Activated naive CD4-positive, alpha-beta T cell treated with anti-CD3 and anti-CD28 coated beads for 36 hours (primary cell): ENCODE measurements at places on chromosomes 4 and X.
A peak's percentile ranks its signal among the peaks of the same experiment; 100 is the strongest.

- no peak for DNase-seq
Measured at GRCh38 chr4:186851291-186852072, 127.8 kb upstream of the FAT1 start.

- no peak for DNase-seq
Measured at GRCh38 chrX:15607067-15607466, 6.3 kb upstream of the ACE2 start.

DNA sequence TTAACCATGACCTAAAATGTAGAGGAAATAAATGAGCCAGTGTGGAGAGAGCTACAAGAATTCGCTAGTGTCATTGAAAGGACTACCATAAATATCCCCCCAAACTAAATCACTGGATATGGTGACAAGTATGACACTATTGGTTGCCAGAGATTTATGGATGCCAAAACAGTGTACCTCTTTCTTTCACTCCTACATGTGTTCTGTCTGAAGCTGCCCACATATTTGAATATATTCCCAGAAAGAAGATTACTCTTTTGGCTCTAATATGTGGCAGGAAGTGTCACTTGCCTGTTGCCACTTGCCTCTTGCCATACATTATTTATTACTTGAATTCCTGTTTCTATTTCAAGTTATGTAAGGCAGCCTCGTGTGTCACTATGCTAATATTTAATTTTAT is 1573.6 kb downstream of the TECRL start:
- DNase-seq = no peak

- DNase-seq = no peak
Measured at GRCh38 chr4:186775902-186776301, 52.2 kb upstream of the FAT1 start.

DNA sequence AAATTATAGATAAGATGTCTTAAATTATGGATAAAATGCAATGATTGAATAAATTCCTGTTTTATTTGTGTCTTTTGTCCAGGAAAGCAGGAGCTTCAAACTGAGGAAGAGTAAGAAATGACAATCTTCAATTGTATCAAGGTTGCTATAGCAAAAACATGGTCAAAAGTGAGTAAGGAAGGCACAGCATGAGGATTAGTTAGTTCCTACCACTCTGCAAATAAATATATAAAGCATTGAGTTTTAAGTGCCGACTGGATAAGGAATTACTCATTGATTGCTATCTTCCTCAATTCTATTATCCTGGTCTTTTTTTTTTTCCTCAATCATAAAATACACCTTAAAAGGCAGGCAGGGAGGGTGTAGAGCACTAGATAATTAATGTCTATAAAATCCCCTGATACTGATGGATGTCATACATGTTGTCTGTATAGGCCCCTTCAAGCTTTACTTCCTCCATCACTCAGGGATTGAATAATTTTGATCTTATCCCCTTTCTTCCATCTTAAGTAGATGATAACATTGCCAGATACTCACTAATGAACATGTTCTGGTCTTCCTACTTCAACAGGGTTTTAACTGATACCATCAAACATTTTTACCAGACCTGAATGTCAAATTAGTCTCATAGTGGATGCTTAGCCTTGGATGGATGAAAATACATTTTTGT is 86.6 kb downstream of the MID1 start:
- no peak for DNase-seq

DNA sequence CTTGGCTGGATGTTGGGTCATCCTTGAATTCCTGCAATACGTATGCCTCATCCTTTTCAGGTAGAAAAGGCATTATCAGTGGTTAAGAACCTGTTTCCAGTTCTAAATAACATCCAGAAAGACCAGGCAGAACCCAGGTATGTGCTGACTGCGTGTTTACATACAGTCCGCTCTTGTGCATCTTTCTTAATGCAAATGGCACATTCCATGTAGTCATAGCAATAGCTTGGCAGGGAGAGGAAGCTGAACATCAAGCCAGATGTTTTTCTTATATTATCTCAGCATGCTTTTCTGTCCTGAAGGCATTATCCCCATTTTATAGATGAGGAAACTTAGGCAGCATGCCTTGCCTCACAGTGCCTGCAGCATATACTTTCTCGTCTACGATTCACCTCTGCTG is 2.1 kb downstream of the DCLK2 start:
- DNase-seq = no peak

DNA sequence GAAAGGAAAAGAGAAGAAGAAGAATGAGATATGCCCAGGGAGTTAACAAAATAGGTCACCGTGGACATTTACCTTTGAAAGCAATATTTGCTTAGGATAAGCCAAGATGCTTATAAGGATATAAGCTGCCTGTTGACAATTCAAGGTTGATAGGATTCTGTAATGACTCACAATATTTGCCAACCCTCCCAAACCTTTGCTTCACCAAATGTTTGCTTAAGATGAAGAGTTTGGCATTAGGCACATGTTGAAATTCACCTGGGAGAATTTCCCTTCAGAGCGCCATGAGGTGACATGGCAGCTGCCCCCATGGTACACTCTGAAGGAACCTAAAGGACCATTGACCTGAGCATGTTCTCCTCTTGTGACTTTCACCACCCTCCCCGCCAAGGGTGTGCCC is 4.6 kb downstream of the PALLD start:
- no peak for DNase-seq

DNA sequence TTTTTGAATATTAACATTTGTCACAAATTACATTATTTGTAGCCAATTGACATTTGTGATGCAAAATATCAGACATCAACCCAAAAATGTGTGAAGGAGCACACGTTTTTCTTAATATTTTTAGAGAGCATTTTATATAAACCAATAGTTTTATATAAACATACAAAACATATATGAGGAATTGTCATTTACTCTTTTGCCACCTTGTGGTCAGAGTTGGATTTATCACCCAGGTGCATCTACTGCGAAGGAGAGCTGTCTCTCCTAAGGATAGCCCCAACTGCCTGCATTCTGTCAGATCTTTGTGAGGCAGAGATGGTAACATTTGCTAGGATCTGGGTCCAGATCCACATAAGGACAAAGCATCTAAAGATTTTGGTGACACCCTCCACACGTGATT is 2.5 kb upstream of the USP27X start:
- DNase-seq = peak; percentile 45
